NB4 (cell line): ENCODE measurements at places on chromosomes 12 and 14.

DNA sequence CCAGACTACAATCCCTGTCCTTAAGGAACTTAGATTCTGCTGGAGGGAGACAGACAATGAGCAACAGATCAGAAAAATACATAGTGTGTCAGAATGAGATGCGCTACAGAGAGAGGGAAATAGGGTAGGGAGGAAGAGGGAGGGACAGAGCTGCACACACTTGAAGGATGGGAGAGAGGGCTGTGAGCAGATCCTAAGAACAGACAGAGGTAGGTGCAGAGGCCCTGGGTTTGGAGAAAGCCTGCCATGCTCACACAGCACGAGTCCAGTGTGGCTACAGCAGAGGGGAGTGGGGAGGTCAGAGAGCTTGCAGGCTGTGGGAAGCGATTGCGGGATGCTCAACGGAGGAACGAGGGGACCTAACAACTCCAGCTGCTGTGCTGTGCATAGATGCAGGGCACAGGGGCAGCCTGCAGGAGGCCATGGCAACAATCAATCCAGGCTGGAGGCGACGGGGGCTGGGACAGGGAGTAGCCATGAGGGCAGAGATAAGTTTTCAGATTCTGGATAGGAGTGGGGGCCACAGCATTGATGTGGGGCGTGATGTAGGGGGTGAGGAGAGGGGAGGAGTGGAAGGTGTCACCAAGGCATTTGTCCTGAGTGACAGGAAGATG, 20.7 kb downstream of the FAIM2 start:
- DNase-seq, result no peak

GRCh38 chr12:68498736-68499135, 112.0 kb upstream of the RAP1B start:
- no peak for DNase-seq

DNA sequence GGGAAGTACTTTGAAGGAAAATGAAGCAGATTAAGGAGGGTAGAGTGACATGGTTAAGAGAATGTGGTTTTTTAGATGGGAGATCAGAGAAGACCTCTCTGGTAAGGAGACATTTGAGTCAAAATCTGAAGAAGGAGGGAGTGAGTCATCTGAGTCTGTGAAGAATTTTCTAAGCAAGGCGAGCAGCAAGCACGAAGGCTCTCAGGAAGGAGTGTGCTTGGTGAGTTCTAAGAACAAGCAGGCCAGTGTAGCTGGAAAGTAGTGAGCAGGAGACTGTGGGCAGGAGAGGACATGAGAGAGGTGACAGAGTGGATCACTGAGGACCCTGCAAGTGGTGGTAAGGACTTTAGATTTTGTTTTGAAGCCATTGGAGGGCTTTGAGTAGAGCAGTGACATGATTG, 76.3 kb upstream of the FUT8 start:
- no peak for DNase-seq

DNA sequence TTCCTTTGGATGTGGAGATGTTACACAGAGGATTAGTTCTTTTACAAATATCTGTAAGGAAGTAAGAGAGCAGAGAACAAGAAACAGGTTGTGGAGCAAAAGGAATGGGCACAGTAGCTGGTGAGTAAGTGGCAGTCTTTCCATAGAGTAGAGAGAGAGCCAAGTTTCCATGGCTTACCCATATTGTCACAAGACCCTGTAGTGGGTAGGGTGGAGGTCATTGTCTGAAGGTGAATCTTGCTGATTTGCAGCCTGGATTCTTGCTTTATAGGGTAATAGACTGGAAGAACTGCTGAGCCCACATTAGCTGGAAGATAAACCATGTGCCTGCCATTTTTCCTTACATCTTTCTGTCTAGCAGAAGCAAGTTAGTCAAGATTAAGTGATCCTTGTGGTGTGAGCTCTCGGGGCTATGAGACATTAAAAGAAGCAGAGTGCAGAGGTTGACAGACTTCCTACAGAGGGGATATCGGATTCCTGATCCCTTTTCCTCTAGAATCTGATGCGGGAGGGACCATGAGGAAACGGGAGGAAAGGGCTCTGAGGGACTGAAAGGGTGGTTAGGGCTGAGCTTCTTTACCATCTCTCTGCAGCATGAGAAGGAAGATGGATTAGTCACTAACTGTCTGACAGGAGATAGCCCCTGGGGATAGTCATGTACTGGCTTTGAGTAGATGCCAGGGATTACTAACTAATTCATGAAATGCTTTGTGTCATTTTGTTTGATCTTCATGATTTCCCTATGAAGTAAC, 44.0 kb upstream of the LRTM2 start:
- peak; percentile 68 for DNase-seq

GRCh38 chr12:70485704-70486103, 119.6 kb downstream of the KCNMB4 start:
- no peak for DNase-seq

GRCh38 chr14:33556382-33557121, 394.3 kb downstream of the EGLN3 start:
- DNase-seq, result no peak

DNA sequence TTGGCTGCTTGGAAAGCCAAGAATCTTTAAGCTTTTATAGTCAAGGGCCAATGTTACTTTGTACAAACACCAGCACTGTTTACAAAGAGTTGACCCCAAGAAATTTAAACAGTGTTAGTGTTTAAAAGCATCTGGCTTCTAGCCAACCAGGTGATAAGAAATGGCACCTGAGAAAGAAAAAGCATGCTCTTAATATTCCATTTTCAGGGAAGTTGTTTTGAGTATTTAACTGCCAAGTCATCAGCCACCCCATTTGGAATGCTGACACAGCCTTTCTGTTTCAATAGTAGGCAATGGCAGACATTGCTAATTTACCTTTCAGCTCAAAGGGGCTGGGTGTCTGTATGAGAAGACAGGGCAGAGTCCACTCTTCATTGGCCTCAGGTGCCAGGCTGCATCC, 3.7 kb upstream of the SLC35F4 start:
- DNase-seq, result no peak

DNA sequence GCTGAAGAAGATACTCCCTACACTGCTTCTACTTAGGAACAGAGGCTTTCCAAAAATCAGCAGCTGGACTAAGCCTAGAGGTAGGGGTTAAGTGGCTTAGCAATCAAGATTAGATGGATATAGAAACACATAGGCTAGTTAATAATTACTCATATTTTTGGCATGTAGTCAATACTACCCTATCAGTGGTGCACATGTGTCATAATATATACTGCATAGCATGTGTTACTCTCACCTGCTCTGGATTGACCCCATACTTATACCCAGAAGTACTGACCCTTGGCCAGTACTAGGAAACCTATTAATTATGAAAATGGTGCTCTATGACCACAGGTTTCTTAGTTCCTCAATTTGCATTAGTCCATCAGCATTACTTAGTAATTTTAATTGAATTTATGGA, 528.4 kb upstream of the LMO3 start:
- no peak for DNase-seq

DNA sequence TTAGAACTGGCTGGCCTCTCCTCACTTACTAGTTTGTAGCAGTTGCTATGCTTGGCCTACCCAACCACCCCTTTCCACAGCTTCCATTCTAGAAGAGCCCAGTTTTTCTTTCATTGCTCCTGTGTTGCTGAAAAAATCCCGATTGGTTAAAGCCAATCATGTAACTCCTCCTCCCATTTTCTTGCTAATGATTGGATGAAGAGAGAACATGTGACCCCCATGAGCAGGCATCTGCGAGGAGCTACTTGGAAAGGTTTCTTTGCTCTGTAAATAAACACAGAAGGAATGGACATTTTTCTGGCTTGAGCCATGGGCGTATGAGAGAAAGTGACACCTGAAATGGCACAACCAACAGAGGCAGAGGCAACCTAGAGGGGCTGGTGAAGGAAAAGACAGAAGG, 773.8 kb upstream of the TBX3 start:
- DNase-seq, result no peak

GRCh38 chr12:99059824-99060511, 414.9 kb downstream of the APAF1 start:
- no peak for DNase-seq

- peak; percentile 50 for DNase-seq
Measured at GRCh38 chr12:9064201-9064814, 51.4 kb downstream of the A2M start.

DNA sequence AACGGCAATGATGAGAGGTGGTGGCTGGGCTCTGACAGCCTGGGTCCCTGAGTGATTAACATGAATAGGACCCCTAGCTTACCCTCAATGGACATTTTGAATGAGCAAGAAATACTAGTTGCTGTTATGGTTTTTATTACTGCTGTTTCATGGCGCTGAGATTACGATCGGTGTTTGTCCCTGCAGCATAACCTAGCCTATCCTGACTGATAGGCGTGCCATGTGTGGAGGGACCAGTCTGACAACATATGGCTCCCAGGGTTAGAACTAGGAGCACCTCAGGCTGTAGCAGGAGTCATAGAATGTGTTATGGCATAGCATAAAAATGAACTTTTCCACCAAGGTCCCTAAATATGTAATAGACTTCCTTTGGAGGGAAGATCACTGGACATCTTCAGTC, 137.5 kb upstream of the HIF1A start:
- DNase-seq, result no peak

DNA sequence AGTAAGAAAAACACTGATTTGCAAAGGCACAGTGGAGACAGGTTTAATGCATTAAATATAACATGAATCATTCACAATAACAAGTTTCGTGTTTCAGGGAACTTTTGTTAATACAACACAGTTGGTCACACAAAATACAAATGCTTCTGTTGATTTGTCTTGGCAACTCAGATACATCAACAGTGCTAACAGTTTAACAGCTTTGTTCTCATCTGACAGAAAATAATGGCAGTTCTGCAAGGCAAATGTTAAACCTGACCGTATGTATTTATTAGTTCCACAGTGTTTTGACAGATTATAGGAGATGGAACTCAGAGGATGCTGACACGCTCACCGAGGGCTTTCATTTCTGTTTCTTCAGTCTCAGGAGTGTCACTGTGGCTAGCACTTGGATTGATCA, 350.7 kb downstream of the PRKD1 start:
- no peak for DNase-seq

DNA sequence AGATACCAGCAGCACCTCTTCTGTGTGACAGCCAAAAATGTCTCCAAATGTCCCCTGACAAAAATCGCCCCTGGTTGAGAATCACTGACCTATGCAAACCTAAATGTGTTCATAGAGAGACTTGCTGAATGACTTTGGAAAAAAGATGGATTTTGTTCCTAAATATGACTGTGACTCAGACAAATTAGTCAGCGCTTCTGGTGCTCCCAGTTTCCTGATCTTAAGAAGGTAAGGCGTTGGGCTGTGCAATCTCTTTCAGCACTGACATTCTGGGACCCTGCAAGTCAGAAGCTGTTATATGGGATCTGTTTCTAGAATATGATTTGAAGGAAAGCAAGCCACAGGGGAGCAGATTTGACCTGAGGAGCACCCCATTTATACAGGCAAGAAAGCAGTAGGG, 90.6 kb upstream of the PWP1 start:
- DNase-seq, result no peak

DNA sequence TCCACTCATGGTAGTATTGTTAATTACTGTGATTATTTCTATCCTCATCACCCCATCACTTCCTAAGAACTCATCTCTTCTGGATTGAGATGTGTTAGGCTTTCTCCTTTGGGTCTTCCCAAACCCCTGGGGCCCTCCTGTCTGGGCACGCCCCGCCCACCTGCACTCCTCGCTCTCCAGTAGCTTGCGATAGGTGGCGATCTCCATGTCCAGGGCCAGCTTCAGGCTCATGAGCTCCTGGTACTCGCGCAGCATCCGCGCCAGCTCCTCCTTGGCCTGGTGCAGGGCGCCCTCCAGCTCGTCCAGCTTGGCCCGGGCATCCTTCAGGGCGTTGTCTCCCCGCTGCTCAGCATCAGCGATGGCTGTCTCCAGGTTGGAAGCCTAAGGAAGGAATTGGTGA, 6.8 kb downstream of the KRT71 start:
- DNase-seq, result no peak

DNA sequence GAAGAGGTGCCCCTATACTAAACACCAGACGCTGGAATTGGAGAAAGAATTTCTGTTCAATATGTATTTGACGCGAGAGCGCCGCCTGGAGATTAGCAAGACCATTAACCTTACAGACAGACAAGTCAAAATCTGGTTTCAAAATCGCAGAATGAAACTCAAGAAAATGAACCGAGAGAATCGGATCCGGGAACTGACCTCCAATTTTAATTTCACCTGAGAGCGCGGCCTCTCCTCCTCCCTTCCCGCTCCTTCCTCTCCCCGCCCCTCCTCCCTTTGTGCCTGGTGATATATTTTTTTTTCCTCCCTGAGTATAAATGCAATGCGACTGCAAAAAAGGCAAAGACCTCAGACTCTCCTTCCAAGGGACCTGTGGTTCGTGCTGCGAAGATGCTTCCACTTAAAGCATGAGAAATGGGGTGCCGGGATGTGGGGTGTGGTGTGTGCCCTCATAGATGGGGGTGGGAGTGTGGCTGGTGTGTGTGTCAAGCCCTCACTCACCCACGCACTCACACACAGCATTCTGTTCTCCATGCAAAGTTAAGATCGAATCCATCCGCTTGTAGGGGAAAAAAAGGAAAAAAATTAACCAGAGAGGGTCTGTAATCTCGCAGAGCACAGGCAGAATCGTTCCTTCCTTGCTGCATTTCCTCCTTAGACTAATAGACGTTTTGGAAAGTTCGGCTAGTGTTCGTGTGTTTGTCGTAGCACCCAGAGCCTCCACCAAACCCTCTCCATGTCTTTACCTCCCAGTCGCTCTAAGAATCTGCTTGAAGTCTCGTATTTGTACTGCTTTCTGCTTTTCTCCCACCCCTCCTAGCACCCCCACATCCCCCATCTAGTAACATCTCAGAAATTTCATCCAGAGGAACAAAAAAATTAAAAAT, 4.5 kb downstream of the HOXC10 start:
- DNase-seq, result peak; percentile 91

DNA sequence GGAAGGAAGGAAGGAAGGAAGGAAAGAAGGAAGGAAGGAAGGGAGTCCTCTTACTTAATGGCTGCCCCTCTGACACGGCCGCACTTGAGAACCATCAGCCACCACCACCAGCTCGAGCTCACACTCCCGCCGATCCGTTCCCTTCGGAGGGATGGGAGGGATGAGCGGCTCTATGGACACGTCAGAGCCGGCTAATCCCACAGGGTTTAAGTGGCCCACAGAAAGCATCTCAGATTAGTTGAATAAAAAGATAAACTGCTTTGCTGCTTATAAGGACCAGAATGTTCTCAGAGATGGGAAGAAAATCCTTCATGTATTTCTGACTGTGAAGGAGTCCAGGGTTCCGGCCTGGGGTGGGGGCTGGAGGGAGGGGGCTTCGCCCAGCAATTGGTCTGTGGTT, 31.1 kb downstream of the PRIMA1 start:
- DNase-seq, result no peak

DNA sequence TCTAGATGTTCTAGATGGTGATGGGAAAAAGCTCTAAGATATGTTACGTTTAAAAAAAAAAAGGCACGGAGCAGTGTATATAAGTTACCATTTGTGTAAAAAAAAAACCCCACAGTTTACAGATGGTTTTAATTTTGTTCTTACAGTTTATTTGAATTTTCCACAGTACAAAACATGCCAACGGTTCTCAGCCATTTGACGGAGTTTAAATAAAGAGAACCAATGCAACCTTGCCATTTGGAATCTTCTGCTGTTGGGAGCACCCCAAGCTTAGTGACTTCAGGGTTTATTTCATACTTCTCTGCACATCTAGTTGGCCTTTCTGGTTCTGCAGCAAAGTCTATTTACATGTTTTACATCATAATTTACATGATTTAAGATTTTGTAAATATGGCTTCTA, 7.7 kb upstream of the HPD start:
- no peak for DNase-seq
